ENCODE measurements at places on chromosomes 5 and 9.

DNA sequence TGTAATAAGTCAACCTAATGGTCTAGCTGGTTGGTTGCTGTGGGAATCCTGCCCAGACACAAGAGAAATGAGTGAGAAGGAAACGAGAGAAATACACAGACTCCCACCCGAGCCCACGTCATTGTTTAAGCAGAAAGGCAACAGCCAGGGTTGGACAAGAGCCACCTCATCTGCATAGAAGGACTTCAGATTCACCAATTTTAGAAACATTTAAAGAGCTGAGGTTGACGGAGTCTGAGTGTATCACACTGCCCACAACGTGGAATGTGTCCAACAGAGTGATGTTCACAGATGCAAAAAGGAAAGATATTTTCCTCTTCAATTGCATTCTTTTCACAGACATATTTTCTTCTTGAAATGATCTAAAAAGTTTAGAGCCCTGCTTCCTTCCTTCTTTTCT is 349.5 kb downstream of the AGTPBP1 start:
- no peak for DNase-seq

- DNase-seq, result no peak
Measured at GRCh38 chr5:142608081-142608480, 77.8 kb downstream of the FGF1 start.

DNA sequence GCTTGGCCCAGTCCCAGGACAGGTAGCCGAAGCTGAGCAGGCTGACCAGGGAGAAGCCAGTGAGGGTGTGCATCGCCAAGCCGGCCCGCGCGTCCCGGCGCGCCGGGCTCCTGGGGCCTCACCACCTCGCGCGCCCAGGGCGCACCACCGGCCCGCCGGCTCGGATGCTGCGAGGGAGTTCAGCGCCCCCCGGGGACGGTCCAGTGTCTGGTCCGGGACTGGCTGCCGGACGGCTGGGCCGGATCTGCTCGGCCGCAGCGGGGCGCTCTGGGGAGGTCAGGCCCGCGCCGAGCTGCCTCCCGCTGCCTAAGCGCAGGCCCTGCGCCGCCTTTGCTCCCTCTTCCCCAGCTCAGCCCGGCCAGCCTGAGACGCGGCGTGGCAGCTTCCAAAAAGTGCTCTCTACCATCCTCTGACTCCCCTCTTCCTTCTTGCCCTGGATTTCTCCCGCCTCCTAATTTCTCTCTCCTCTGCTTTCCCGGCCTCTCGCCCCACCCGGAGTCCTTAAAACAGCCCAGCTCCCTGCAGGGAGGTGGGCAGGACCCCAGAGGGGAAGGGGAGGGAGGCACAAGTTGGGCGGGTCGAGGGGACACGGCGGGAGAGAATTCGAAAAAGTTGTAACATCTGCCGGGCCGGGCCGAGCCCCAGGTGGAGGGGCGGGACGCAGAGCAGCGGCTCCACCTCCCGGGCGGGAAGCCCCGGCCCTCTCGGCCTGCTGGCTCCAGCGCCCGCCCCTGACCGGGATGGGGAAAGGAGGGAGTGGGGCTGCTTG is at the start of gene ARSI:
Gene ARSI (minus strand): TSS at position 605 of the 769 bp plus-strand sequence. CDS start 532 bp downstream, at position 73.
- no peak for DNase-seq

GRCh38 chr5:158976035-158976434 is 123.7 kb downstream of the EBF1 start:
- DNase-seq, result peak; percentile 1

DNA sequence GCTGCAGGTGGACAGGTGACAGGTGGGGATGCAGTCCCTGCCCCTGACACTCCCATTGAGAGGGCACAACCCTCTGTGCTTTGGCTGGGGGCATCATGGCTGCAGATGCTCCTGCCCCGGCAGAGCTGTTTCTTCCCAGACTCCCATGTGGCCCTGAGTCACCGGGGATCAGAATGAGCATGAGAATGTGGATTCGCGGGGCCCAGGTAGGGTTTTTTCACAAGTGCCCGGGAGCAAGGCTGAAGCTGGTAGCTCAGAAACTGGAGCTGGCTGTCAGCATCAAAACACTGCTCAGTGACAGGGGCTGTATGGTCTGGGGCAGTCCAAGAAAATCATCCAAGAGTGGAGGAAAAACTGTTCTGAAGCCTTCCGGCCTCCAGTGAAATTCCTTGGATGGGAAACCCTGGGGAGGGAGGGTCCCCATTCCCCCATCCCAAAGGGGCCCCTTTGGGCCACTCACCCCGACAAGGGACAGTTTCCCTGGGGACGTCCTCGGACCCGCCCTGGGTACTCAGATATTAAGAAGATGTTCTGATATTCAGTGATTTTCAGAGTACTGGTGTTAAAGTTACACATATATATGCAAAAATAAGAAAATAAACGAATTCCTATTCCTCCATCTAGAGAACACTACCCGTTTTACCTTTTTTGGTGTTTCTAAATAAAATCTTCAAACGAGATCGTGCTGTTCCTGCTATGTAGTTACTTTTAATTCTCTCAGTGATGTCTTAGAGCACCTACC is 120.1 kb upstream of the LPCAT1 start:
- DNase-seq, result no peak

- DNase-seq, result no peak
Measured at GRCh38 chr9:132989414-132989996, 11.0 kb downstream of the GFI1B start.

GRCh38 chr5:54458221-54458620 is 2.7 kb downstream of the HSPB3 start:
- DNase-seq, result no peak

GRCh38 chr9:109428854-109429253 is 69.3 kb downstream of the PTPN3 start:
- DNase-seq, result no peak

DNA sequence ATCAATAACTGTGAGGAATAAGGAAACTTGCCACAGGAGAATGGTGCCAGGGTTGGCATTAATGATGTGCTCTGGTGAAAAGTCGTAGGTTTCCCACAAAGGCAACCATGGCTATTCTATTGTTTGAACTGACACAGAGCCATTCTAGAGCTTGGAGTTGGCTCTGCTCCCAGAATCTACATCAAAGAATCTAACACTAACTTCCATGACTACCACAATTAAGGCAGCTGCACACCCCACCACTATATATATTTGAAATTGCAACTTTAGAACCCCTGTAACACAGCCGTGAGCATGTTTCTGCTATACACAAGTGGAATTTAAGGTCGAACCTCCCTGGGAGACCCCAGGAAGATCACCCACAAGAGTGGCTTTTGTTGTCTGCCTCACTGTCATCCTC is 89.7 kb upstream of the CCDC152 start:
- DNase-seq, result peak; percentile 11

- DNase-seq, result no peak
Measured at GRCh38 chr5:124512952-124513632, 233.3 kb downstream of the ZNF608 start.

- no peak for DNase-seq
Measured at GRCh38 chr5:112646139-112646936, 91.3 kb upstream of the APC start.

- peak; percentile 64 for DNase-seq
Measured at GRCh38 chr5:6732634-6733410, 19.6 kb downstream of the TENT4A start.

- peak; percentile 35 for DNase-seq
Measured at GRCh38 chr5:51997949-51998348, 614.7 kb downstream of the ISL1 start.

DNA sequence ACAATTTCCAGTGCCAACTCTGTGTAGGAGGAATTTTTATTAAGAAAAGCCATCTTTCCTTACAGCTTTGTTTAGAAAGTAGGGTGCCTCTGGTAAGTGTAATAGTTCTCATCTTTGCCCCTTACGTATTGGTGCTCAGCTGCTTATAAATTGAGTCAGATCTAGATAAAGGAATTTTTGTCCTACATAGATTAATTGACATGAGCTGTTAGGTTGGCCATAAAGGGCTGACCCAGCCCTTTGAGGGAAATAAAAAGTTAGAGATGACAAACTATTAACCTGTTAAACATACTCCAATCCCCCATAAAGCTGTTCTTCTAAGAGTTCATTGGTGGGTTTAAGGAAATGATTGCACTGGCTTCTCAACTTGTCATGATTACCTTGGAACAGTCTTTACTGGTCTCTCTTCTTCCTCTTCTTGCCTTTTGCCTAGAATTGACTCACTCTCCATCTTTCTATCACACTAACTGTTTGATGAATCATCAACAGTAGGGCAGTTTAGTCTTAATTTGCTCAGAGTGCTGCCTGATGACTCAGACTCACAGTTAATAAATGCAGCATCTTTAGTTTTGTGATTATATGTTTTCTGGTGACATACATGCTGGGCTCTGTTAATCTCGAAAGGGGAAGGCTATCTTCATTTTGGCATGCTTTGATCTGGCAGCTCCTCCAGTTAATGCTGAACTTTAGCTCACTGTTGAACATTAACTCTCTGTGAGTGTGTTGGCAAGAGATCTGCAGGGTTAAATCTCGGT is 51.7 kb downstream of the ARHGAP26 start:
- no peak for DNase-seq

DNA sequence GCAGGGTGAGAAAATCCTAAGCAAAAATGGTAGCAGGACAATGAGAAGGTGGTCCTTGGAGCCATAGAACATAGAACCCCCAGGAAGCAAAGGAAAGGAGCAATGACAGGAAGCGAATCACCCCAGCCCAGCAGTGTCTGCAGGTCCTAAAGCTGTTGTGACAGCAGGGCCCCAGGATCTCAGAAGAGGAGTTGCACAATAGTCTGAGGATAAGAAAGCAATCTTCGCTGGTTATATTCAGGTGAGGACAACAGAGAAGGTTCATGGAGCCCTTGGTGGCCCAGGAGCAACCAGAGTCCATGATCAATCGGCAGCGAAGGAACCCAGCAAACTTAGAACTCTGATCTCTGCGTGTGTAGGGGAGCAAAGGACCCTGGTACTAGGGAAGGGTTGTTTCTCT is 234.8 kb upstream of the IRX2 start:
- DNase-seq, result no peak

GRCh38 chr5:17228821-17229291 is 11.4 kb downstream of the BASP1 start:
- DNase-seq, result no peak

DNA sequence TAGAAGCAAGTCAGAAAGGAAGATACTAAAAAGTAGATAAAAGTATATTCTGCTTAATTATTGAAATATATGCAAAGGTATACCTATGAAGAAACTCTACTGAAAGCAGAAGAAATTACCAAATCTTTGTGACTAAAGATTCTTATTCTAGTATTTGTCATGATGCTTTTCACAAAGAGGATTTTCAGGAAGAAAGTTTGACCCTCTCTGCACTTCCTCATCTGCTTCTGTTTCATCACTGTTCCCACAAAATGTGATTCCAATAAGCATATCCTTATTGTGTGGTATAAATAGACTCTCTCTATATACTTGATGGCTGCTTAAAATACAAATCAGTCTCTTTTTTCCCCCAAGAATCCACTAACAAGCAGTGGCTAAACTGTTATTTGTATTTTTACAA is 2139.6 kb upstream of the ACO1 start:
- DNase-seq, result no peak

- DNase-seq, result no peak
Measured at GRCh38 chr5:114113604-114114003, 248.3 kb upstream of the KCNN2 start.

- DNase-seq, result peak; percentile 5
Measured at GRCh38 chr5:65066387-65067146, 297.8 kb downstream of the CWC27 start.

GRCh38 chr9:90642570-90643539 is at the start of gene DIRAS2:
TSS of gene DIRAS2 (minus strand) at chr9:90642824. CDS start at chr9:90613827, 28,997 bp downstream.
- peak; percentile 95 for DNase-seq

DNA sequence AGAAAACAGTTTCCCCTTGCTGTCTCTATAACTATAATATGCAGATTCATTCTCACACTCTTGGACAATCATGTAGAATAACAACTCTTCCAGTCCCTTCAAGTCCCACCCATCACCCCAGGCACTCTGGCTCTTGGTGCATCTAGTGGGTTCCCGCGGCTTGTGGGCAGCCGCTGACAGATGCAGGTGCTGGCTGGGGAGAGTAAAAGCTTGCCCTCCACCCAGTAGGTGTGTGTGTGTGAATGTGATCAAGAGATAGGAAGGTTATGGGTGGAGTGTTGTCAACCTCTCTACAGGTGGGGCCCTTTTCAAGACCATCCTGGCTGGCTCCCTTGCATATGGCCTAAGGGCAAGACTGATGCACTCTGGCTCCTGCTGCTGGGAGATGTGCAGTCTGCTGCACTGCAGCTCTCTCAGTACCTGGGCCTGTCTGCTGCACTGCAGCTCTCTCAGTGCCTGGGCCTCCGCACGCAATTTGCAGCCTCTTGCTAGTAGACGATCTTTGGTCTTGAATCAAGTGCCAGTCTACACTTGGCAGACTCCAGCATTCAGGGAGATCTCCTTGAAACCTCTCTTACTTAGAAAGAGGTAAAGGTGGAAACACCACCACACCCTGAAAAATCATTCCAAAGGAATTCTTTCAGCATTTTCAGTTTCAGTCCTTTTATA is 189.7 kb upstream of the GDNF start:
- DNase-seq, result no peak

GRCh38 chr9:136620441-136621018 is 42.2 kb upstream of the EGFL7 start:
- DNase-seq, result no peak

DNA sequence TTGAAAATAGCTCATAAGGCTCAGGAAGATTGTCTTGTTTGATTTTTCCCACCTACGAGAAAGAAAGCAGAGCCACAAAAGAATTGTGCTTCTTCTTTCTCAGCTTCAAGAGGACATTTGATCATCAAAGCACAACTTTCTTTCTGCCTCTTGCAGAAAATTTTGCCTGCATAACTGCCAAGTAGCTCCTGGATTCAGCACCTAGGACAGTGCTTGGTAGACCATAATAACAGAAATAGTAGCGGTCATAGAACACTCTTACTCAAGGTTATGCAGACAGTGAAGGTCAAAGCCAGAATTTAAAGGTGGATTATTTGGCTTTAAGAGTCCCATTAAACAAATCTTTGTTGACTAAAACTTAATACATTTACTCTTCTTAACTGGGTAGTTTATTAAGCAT is 594.7 kb upstream of the CCNG1 start:
- DNase-seq, result no peak

GRCh38 chr9:124755061-124755460 is 16.1 kb downstream of the NR6A1 start:
- no peak for DNase-seq

GRCh38 chr9:33781736-33782135 is 13.6 kb upstream of the PRSS3 start:
- peak; percentile 61 for DNase-seq

GRCh38 chr5:33837301-33837700 is 54.5 kb downstream of the ADAMTS12 start:
- DNase-seq, result no peak

DNA sequence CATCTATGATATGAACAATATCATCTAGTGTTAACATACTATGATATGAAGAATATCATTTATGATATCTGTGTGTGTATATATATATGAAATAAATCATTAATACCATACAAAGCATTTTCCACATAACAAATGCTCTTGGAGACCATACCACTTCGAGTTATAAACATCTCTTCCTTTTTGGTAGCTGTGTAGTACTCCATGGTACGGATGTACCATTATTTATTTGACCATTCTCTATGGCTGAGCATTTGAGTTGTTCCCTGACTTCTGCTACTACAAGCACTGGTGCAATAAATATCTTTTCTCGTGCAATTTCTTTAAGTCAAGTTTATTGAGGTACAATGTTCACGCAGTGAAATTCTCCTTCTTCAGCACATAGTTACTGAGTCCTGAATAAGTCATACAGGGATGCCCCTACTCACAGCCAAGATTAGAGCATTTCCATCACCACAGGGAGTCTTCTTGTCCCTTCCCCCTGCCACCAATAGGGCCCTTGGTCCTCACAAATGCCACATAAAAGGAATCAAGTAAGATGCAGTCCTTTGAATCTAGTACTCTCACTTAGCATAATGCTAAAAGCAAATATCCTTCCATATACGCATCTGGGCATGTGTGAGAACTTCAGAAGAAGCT is 75.2 kb upstream of the SLC25A48 start:
- DNase-seq, result no peak

GRCh38 chr5:35644543-35644942 is 26.9 kb downstream of the SPEF2 start:
- DNase-seq, result no peak

Data from NCI-H1105 treated with DMSO at 0.1 percent for 48 hours (cell line).